HepG2 (cell line): ENCODE measurements at places on chromosomes 3 and 15.

DNA sequence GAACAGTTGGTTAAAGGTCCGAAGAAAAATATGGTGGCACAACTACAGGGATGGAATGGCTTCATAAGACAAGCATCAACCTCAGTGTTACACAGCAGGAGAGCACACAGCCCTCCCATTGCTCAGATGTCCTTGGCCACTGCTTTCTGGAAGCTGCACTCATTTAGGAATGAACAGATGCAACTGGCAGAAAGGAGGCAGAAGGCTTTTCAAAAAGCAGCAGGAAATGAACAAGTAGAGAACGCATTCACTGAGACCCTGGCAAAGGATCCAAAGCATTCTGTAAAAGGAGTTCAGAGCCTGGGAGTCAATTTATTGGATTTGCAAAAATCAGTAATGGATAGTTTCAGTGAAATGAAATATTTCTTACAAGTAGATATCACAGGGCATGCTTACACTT lies 101.1 kb downstream of the PDZRN3 start:
- no peak for DNase-seq

DNA sequence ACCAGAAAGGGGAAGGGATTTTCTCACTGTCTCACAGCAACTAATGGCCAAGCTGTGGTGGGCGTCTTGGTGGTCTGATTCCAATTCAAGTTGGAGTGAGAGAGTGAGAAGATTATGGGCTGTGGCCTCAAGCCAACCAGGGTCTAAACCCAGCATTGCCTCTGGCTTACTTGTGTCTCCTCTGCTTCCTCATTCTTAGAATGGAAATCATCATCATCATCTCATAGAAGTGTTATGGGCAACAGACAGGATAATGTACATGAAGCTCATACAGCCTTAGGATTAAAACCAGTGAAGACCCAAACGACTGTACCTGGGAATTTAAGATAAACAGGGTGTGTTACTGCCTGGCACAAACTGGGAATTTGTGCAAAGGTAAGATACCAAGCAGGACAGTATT lies 29.1 kb upstream of the IREB2 start:
- DNase-seq = no peak

DNA sequence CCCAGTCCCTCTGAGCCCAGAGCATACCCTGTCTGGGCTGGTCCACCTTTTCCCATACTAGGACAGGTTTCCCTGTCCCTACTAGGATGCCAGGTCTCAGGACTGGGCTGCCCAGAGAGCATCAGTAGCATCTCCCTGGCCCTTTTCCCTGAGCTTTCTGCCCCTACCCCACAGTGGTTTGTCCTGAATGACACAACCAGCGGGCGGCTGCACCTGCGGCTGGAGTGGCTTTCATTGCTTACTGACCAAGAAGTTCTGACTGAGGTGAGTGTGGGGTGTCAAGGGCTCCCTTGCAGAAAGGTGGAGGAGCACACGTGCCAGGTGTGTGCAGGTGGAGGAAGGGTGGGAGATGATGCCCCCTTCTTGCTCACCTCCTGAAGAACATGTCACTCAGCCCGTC lies 33.5 kb downstream of the ESYT3 start:
- DNase-seq = no peak

DNA sequence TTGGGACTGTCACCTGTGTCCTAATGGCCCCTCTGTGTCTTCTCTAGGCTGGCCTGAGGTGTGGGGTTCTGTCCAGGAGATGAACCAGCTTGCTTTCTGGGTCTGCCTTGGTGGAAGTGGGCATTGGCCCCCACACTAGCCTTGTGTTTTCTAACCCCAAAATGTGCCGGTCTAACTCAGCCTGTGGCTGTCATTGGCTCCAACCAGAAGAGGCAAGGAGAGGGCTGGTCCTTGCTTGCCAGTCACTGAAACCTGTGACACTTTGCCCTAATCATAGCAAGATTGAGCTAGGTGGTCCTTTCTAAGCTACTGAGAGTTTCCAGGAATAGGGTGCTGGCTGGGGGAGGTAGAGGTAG lies 2.2 kb downstream of the C15orf39 start:
- DNase-seq = no peak
